ENCODE measurements at places on chromosomes 4 and X. TPM values are rescaled to one million over a fixed set of nuclear protein-coding genes. Genes with fewer than 3 reads are reported as not detected.

NPY2R gene
- 0.22 TPM for total RNA-seq

GRCh38 chr4:143441109-143441508, 72.4 kb upstream of the SMARCA5 start:
- H3K27me3 ChIP-seq: no peaks in the 10 kb centered on the region
- peaks cover 8% of the 10 kb centered on the region for H3K4me1 ChIP-seq
- H3K4me3 ChIP-seq: no peak overlapping the region
- no peak for DNase-seq
- H3K27ac ChIP-seq: peak overlapping the region; percentile 47
- H3K36me3 ChIP-seq: no peaks in the 10 kb centered on the region

- no peaks in the 10 kb centered on the region for H3K27me3 ChIP-seq
- no peaks in the 10 kb centered on the region for H3K36me3 ChIP-seq
- DNase-seq: no peak
- peak overlapping the region; percentile 51 for H3K4me3 ChIP-seq
- H3K27ac ChIP-seq: no peak overlapping the region
These were observed 15.1 kb downstream of the MCF2 start for GRCh38 chrX:139692908-139693307.

- H3K4me1 ChIP-seq: no peaks in the 10 kb centered on the region
- DNase-seq: no peak
- H3K27me3 ChIP-seq: no peaks in the 10 kb centered on the region
- H3K27ac ChIP-seq: no peak overlapping the region
These were observed 72.9 kb downstream of the ADAMTS3 start for GRCh38 chr4:72496119-72496518.

SHOX gene
- 0.60 TPM for total RNA-seq

TMEM144 gene
- total RNA-seq: 4.9 TPM
